ENCODE measurements at places on chromosomes 7 and 10.

DNA sequence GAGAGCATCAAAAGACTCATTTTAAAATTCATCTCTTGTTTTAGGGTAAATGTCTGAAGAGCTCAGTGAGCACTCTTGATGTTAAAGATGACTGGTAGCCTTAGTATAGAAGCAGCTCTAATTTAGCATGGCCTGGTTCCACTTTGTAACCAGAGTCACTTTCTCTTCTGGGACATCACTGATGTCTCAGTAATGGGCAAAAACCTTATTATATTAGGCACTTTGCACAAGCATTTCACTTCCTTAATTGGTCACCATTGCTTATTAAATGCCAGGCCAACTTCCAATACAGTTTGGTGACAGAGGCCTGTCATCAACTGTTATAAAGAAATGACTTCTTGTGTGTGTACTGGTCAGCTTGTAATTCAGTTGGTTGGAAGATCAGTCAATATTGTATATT, 53.0 kb downstream of the STEAP1B start:
- DNase-seq: no peak

DNA sequence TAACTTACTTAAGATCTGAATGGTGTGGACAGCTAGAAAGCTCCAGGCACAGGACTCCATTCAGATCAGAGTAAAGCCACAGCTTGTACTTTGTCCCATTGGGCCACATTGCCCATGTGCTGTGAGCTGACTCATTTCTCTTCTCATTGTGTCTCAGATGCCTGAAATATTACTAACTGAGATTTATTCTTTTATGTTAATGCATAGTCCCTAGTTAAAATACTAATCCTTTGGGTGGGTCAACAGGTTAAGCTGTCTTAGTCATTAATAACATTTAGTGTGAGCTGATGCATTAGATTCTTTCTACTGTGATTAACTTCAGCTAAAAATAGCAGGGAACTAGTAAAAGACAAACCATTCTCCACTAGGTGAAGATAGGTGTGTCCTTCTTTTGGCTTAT, 104.7 kb upstream of the ARMC3 start:
- no peak for DNase-seq

DNA sequence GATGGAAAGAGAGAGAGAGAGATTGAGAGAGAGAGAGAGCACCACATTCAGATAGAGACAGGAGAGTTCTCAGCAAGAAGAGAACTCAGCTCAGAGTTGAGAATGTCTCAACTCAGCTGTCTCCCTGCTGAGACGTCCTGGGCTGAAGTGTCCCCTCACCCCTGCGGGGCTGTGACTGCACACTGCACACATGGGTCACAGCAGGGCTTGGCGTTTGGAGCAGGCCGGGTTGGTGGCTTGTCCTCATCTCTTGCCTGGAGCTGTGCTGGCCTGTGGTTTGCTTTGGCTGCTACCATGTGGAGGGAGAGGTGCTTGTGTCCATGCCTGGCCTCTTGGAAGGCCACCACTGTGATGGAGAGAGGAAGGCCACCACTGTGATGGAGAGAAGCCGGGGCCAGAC, 167.9 kb downstream of the RNF216 start:
- no peak for DNase-seq

DNA sequence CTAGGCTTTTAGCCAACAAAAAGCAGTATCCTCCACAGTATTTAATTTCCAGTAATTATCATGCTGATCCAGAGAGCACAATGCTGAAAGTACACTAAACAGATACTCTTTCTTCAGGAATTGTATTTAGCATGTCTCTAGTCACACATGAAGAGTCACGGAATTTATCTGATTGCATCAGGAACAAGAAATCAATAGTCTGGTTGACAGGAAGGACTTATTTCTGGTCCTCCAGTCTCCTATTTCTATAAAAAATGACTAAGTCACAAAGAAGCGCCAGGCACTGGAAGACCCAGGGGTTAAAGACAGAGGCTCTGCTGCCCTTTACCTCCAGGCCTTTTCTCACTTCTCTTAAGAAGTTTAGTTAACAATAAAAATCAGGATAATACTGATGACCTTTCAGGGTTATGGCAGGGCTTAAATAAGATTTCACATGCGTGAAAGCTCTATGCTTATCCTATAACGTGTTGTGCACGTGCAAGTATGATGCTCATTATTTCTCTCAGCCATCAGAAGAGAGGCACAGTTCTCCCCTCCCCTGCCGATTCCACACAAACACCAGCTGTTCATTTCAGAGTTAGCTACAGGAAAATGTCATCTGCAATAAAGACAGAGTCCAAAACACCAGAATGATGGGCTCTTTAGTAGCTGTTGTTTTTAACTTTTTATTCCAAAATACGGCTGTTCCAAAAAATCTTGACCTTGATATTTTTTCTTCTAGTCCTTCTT, 36.9 kb downstream of the SLC26A4 start:
- no peak for DNase-seq

DNA sequence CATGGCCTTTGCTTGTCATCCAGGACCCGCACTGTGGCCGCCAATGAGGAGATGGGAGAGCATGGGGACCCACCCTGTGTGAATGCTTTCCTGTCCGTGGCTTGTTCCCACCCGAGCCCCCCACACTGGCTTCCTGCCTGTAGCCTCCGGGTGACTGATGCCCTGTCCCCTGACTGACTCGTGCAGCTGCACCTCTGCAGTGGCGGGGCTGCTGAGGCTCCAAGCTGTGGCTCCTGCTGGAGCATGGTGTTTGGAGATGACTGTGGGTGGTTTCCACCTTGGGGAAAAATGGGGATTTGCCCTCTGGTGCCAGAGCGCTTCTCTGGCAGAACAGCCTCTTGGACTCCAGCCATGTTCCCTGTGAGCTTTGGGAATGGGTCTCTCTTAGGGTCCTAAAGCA, 2.1 kb downstream of the CAMK1D start:
- no peak for DNase-seq

GRCh38 chr7:67928141-67928540, 931.5 kb downstream of the TYW1 start:
- DNase-seq: no peak

- DNase-seq: no peak
Observed at GRCh38 chr10:23742368-23742767, 303.5 kb downstream of the OTUD1 start.

GRCh38 chr7:115319541-115319940, 397.6 kb downstream of the MDFIC start:
- no peak for DNase-seq

DNA sequence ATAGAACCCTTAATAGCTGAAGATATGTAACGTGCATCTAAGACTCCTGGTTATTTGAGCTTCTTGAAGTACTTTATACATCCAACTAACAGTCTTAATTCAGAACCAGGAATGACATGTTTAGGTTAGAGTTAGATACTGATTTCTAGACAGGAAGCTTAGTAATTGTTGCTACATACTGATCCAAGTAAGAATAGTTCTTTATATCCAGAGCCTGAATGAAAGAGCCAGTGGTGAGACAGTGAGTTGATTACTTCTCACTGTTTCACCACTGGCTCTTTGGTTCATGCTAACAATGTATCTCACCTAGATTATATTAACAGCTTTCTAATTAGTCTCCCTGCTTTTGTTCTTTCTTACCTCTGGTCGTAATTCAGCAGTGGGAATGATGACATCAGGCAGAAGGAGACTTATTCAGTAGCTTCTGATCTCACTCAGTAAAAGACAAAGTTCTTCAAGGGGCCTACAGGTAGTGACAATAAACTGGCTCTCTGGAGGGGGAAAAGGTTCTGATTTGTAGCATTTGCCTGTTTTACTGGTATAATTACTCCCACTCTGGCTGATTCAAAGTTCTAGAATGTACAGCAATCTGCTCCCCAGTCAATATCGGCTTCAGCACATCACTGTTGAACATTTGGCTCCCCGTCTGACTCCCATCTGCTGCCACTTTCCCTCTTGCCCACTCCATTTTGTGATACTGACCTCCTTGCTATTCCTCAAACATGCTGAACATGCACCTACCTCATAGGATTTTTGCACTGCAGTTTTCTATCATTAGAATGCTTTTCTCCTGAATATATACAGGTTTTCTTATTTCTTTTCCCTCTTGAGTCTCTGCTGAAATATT, 29.1 kb downstream of the MCU start:
- DNase-seq: no peak

DNA sequence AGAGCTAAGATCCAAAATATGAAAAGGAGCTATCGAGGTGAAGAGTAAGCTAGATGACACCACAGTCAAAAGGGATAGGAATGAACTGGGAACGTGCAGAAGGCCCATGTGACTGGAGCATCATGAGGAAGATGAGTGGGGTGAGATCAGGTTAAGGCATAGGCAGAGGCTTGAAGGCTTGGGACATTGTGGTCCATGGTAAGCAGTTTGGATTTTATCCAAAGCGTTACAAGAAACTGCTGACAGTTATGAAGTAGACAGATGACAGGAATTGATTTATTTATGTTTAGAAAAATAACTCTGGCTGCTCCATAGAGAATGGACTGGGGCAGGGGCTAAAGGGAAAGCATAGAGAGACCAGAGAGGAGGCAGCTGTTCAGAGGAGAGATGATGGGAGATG, 18.1 kb upstream of the PANK1 start:
- DNase-seq: no peak

DNA sequence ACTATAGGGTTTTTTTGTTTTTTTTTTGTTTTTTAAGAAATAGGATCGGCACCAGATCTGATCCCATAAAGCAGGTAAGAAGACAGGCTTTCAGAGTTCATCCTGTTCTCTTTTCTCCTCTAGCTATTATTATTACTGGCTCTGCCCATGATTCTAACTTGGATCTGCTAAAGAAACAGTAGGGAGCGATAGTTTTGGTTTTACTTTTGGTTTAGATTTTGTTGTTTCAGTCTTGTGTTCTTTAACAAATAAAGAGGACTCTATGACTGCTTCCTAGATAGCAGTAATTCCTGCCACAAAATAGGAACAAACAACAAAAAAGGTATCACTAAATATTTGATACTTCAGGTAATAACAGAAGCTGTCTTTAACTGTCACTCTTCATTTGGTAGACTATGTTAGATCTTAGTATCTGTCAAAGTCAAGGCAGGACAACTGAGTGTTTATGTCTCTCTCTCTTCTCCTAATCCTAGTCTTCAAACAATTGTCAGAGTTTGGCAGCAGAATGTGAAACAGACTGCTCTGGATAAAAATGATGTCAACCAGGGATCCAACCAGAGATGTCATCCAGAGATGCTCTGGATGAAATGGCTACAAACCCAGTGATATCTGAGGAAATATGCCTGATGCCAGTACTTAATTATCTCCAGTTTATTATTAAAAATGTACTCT, 99.8 kb downstream of the KMT2C start:
- DNase-seq: no peak

DNA sequence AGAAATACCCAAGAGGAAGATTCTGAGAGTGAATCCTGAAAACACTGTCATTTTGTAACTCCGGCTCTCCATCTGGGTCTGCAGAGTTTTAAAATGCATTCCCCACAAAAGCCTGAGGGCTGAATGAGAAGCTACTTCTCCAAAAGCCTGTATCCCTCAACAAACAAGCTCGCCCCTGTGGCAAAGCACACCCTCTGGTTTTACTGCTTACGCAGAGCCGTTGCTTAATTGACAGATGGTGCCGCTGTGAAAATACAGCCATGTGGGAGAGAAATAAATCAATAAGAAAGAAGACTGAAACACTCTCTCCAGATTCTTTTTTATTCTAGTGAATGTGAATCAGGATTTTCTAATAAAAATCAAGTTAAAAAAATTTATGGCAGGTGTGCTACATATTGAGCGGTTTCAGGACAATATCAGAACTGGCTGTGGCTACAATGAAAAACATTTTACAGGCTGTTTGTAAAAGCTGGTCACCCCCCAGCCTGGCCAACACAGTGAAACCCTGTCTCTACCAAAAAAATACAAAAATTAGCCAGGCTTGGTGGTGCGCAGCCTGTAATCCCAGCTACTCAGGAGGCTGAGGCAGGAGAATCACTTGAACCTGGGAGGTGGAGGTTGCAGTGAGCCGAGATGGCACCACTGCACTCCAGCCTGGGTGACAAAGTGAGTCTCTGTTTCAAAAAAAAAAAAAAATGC, 32.5 kb downstream of the C7orf33 start:
- DNase-seq: no peak

DNA sequence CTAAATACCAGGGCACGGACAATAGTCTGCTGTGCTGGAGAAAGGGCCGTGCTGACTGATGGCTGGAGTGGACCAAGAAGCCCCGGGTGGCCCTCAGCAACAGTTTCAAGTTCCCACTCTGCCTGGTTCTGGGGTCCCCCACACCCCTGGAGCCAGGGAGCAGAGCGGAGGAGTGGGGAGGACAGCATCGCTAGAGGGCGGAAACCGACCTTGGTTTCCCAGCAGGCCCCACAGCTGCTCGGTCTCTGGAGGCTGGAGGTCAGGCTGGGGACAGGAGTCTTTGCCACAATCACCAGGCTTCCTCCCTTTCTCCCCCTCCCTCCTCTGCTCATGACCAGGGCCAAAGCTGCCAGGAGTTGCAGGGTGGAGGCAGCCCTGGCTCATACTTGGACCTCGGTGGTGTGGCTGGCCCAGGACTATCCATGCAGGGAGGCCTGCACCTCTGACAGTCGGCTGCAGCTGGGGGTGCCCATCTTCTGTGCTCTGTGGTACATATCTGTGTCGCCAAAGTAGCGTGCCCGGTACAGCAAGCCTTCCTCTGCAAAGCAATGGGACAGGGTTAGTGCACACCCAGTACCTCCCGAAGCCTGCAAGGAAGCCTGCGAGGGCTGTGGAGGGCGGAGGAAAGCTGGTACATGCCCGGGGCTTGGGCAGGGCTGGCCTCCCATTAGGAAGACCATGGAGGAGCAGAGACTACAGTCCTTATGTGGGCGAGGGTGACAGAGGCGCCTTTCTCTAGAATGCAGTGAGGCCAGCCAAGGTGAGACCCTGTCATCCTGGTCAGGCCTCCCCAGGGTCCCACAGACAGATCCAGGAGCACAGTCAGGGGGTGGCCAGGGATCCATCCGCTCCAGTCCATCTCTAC, 19.1 kb downstream of the DNAJB12 start:
- no peak for DNase-seq

- no peak for DNase-seq
Observed at GRCh38 chr10:77398558-77398957, 239.1 kb downstream of the KCNMA1 start.

DNA sequence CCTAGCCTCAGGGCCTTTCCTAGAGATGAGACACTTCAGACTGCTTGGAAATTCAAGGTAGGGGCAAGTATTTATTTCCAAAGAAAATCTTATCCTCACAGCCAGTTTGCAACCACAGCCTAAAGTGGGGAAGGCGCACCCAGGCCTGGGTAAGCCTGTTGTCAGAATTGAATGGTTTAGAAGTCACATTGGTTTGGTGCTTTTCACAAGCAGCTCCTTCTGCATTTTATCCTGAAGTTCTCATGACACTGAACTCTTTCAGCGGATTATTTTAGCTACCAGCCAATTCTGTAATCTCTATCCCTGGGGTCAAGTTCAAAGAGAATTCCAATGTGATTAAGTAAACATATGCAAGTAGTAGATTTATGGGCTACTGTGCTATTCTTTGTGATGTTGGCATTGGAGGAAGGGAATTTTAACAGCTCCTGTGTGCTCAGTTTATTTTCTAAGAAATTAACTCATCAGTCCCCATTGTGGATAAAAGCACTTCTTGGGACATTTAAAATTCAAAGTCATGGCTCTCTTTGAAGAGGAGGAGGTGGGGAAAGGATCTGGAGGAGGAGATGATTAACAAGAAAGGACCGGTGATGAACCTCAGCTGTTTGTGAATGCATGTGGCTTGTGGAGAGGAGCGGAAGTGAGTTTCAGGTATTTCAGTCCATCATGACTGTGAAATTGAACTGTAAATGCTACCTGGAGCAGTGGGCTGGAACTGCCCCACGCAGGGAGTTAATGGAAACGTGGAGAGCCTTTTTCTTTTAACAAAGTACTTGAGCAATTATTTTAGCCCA, 90.2 kb upstream of the CACUL1 start:
- DNase-seq: no peak

Data from activated naive CD4-positive, alpha-beta T cell treated with anti-CD3 and anti-CD28 coated beads, Interleukin-2, amount 50 U/mL, for 16 hours (primary cell).